ENCODE measurements at places on chromosomes 7 and 10.
A peak's percentile ranks its signal among the peaks of the same experiment; 100 is the strongest.

DNA sequence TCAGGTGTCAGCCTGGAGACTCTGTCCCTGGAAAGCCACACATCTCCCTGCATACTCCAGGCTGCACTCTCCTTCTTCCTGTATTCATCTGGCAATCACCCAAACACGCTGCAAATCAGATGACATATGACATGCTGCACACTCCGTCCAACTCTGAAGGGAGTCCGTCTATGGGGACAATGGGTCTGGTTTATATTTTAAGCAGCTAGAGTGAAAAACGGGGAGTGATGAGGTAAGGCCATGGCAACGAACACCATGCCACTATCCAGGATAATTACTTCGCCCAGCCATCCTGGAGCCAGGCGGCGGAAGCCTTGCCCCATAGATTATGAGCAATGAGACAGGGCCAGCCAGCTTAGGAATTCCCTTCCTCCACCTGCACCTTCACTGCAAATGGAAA lies 140.1 kb downstream of the PLXNA4 start:
- no peak for DNase-seq

GRCh38 chr10:125035136-125035535 lies 93.2 kb downstream of the ZRANB1 start:
- DNase-seq = peak; percentile 83

- no peak for DNase-seq
Measured at GRCh38 chr7:9939176-9939575, 1034.5 kb upstream of the PHF14 start.

GRCh38 chr7:110544194-110544593 lies 546.7 kb upstream of the LRRN3 start:
- DNase-seq = no peak
